Activated CD8-positive, alpha-beta memory T cell treated with anti-CD3 and anti-CD28 coated beads, Interleukin-2, amount 10 ng/mL, durations not matched to agents 7 days and 5 days (primary cell): ENCODE measurements at places on chromosomes 12 and 14.

GRCh38 chr14:55115861-55116245 lies 13.2 kb upstream of the LGALS3 start:
- H3K4me1 ChIP-seq: peaks cover 4% of the 10 kb centered on the region
- no peak overlapping the region for H3K27ac ChIP-seq
- no peak overlapping the region for H3K4me3 ChIP-seq

DNA sequence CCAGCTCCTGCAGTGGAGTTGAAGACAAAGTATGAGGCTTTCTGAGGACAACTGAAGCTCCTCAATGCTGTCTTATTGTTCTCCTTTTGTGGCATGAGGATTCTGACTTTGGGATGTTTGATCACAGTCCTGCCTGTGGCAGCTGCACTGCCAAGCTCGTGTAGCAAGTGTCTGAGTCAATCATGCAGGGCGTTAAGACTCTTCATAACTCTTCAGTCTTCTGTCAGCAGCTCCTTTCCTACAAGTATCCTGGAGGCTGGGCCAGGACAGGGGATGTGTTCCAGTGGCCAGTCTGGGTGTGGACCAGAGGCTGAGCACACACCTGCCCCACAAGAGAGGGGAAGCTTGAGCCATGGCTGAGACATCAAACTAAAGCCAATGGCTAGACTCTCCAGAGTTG lies 94.3 kb downstream of the PELI2 start:
- H3K36me3 ChIP-seq: no peaks in the 10 kb centered on the region
- DNase-seq: no peak
- no peak overlapping the region for H3K27ac ChIP-seq
- H3K4me1 ChIP-seq: peaks cover 7% of the 10 kb centered on the region
- H3K4me3 ChIP-seq: no peak overlapping the region

DNA sequence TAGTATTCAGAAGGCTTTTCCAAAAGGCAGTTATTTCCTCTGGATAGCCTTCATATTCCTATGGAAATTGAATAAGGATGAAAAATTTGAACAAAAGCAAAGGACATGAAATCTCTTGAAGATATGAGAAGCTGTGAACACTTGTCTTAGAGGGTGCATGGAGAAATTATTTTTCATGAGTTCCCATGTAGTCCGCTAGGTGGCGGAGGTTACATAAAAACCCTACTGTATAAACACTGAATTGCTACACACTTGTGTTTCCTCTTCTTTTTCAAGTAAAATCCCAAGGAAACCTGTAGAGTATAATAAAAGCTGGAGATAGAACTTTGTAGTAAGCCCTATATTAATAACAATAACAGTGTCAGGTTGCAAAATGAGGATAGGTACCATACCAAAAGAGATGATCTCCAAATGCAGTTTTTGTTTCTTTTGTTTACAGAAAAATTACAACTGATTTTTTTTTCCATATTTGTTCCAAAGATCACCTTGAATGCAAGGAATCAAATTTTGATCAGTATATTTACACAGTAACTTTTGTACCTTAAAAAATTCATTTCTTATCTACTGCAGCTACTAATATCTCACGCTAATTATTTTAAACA lies 37.8 kb upstream of the OR4E1 start:
- DNase-seq: no peak
- peak overlapping the region; percentile 58 for H3K4me3 ChIP-seq
- H3K36me3 ChIP-seq: no peaks in the 10 kb centered on the region
- H3K4me1 ChIP-seq: peaks cover 9% of the 10 kb centered on the region
- peak overlapping the region; percentile 49 for H3K27ac ChIP-seq

DNA sequence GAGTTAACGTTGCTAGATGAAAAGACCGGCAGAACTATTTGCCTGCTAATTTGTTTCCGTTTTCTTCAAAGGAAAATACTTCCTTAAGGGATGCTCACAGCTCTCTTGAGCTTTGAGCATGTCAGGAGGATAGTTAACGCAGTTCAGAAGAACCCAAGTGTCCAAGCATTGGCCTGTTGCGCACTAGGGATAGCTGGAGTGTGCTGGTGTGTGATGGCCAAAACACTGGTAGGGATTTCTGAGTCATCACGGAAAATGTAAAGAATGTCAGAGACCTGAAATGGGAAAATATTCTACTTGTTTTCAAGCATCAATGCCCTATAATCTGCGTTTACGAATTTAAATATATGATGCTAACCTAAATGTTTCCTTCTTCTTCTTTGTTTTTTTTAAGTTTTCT lies 97.8 kb downstream of the VRK1 start:
- no peak for DNase-seq
- H3K27me3 ChIP-seq: no peaks in the 10 kb centered on the region
- no peak overlapping the region for H3K27ac ChIP-seq
- no peak overlapping the region for H3K4me3 ChIP-seq
- peaks cover 9% of the 10 kb centered on the region for H3K36me3 ChIP-seq

- H3K4me3 ChIP-seq: no peak overlapping the region
- no peaks in the 10 kb centered on the region for H3K4me1 ChIP-seq
- H3K36me3 ChIP-seq: no peaks in the 10 kb centered on the region
These were observed 17.8 kb downstream of the NANOG start for GRCh38 chr12:7806863-7807487.
